ENCODE measurements at places on chromosomes 1 and 21.

- no peak for DNase-seq
Measured at GRCh38 chr1:207993477-207994445, 82.8 kb upstream of the CD34 start.

DNA sequence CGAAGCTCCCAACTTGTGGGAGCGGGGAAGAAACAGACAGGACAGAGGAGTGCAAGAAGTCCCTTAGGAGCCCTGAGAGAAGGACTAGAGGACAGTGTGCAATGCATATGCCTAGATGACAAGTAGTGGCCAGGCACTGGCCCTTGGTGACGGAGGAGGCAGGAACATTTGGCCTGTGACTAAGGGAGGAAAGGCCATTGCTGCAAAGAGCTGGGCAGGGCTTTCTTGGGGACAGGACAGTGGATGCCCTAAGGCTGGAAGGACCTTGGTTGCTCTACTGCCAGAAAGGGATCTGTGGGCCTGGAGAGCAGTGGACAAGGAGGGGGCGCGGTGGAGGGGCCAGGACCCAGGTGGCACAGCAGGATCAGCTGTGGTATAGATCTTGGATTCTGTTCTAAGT is 481.3 kb downstream of the CAMTA1 start:
- no peak for DNase-seq

GRCh38 chr1:190169311-190170067 is 308.2 kb downstream of the BRINP3 start:
- DNase-seq, result no peak

- DNase-seq, result no peak
Measured at GRCh38 chr21:33444499-33444898, 35.3 kb downstream of the TMEM50B start.

DNA sequence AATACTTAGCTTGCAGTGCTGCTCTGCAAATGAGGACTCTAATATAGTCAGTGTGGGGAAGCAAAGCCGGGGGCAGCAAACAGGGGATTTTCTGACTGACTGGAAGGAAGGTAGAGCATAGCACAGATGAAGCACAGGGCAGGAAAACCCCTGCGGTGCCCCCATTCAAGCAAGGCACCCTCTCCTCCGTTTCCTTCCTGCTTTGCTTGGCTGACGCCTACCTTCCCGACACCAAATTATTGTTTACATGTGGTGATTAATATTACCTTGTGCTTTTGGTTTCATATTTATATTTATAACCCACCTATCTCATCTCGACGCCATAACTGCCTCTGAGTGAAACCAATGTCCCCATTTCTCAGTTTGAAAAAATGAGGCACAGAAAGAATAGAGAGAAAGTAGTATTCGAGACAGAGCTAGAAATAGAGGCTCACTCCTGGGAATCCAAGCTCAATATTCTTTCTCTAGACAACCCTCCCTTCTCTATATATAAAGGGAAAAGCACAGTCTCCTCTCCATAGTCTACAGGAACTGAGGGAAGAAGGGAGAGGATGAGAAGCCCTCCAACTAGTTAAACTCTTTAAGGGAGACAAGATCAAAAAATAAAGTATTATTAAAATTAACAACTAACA is 41.3 kb downstream of the PIK3C2B start:
- DNase-seq, result no peak

- DNase-seq, result no peak
Measured at GRCh38 chr1:198169672-198170071, 12.9 kb downstream of the NEK7 start.

DNA sequence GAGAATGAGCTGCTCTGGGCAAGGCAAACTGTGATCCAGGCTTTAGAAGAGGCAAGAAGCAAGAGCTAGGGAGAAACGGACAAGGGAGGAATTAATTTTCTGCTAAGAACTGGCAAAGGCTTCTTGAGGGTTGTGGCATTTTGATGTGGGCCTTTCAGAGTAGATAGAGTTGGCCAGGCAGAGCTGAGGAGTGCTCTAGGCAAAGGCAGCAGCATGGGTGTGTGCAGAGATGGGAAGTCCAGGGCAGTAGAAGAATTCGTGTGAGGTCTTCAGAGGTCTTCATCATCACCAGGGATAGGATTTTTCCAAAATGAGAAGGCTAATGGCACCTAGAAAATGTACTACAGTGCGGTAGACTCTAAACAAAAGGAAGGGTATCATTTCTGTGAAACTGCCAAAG is 237.8 kb downstream of the LTN1 start:
- DNase-seq, result no peak

DNA sequence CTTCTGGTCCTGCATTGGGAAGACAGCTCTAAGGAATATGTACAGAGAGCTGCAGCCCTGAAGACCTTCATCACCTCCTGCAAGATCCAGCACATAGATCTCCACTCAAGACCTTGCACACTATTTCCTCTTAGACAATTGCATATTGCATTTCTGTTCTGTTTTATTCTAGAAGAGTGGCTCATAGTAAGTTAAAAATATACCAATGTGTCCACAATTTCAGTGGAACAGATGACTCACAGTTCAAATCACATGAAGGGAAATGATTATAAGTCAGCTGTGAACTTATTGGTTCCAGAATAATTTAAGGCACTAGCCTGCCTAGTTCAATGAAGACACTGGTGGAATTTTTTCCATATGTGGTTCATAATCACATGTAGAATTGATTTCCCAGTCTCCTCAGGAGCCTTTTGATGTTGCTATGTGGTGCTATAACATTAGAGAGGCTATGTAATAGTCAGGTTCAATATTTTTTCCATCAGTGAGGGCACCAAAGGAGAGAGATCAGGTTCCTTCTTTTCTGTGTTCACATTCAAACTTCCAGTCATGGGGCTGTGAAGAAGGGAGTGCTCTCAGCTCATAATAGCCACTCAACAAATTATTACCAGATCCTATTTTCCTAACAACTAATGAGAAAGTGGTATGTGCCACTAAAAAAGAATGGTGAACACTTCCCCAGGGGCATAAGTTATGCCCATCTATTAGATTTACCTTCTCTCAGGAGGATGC is 9.8 kb upstream of the AK5 start:
- no peak for DNase-seq

GRCh38 chr1:190832511-190832910 is 354.8 kb upstream of the BRINP3 start:
- no peak for DNase-seq

- no peak for DNase-seq
Measured at GRCh38 chr1:163291461-163291860, 30.3 kb upstream of the NUF2 start.

DNA sequence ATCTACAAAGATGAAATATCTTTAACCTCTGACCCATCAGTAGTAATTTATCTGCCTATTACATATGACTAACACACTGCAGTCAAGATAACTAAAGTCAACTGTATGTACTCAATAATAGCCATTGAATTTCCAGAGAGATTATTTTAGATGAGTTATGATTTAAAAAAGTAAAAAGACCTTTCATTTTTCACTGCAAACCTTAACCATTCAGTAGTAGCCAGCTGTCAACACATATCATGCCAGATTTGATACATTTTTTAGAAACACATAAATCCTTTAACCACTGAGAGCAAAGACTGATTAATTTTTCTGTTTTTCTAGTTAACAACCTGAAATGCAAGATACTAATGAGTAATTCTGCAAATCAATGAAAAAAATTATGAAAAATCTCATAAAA is 31.0 kb downstream of the PALMD start:
- DNase-seq, result no peak

DNA sequence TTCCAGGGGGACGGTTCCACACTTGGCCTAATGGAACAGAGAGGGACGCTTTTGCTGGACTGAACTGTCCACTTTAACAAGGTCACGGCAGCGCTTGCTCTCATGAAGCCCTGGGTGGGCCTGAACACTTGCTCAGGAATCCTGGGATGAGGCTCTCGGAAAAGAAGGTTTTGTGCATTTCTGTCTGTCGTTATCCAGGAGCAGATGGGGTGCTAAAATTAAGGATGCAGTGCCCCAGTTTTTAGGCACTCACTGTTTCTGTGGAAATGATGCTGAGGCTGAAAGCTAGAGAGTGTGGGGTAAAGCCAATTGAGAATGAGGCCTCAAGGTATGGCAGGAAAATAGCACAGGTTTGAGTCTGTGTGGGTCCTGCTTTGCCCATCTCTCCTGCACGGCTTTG is 111.0 kb downstream of the DAB1 start:
- no peak for DNase-seq

DNA sequence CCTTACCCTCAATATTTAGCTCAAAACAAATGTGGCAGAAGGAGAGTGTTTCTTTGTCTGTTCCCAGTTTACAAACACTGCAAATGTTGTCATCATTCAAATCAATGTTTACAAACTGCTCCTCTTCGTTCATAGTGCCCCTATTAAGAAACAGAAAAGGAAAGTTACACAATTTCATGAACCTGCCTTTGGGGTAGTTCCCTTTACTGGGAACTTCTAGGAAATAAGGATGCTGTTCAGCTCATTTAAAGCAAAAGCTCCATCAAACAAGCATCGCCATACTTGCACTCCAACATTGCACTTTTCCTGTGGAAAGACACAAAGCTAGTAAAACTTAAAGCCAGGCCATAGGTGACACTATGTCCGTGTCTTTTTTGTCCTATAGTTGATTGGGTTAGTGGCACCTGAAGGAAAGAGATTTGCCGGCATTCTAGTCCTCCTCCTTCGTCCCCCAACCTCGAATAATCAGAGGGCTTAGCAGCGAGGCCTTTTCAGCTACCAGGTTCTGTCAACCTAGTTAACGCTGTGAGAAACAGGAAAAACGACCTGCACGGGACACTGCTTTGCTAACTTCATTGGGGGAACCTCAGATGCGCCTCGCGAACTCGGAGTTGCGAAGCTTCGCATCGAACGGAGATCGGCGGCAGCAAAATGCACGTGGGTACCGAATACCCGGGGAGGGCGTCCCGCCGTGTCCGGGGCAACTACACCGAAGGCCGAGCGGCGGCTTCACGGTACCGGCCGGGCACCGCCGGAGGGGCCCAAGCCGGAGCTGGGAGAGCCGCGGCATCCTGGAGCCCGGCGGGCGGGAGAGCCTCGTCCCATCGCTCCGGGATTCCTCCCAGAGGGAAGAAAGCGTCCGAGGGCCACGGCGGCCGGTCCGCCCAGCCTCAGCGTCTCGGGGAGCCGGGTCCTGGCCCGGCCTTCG is 706 bp downstream of the C21orf91 start:
- no peak for DNase-seq

GRCh38 chr1:228723921-228724320 is 11.4 kb upstream of the RHOU start:
- DNase-seq, result no peak

- DNase-seq, result no peak
Measured at GRCh38 chr1:157412308-157412707, 140.0 kb downstream of the FCRL5 start.

DNA sequence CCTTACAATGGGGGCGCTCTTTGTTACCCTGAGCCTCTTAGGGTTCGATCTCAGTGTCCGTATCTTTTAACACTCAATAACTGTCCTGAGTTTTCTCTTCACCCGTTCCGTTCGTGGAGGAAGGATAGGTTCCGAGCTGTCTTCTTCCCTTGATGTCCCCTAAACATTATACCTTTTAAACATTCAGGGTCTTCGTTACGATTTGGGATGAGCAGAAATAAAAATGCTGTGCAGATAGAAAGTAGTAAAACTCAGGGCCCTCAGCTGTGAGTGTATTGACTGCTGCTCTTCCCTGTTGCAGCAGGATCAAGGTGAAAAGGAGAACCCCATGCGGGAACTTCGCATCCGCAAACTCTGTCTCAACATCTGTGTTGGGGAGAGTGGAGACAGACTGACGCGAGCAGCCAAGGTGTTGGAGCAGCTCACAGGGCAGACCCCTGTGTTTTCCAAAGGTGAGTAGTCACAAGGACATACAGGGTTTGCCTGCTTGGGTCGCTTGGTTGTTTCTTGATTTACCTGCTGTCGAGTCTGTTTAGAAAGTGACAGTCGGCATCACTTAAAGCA is 784 bp downstream of the RPL11 start:
- DNase-seq, result no peak

- no peak for DNase-seq
Measured at GRCh38 chr1:229411434-229412055, 22.3 kb downstream of the ACTA1 start.

DNA sequence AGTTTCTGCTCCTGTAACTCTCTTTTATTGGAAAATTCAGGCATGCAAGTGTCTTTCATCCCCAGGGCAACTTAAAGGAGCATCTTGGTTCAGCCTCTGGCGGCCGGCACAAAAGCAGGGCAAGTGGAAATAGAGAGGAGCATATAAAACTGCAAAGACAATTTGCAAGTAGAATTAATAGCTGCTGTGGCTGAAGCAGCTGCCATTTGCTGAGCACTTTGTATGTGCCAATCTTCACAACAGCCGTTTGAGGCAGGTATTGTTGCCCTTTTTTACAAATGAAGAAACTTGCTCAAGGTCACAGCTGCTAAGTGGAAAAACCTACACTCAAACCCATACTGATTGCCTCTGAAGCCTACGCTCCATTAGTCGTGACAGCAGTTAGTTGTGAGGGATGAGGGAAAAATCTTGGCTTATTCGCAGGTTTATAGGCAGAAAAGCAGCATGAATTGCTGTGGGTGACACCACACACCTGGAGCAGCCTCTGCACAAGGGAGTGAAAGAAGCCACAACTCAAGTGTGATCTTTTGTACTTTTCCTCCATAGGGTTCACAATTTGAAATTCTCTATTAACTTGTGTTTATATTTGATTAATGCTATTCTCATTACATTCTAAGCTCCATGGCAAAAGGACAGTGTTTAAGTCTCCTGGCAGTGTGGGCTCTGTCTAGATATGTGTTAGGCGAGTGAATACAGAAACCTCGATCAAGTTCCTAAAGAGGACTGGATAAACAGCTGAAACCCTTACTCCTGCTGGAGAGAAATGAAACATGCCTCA is 99.0 kb upstream of the BEND5 start:
- no peak for DNase-seq

DNA sequence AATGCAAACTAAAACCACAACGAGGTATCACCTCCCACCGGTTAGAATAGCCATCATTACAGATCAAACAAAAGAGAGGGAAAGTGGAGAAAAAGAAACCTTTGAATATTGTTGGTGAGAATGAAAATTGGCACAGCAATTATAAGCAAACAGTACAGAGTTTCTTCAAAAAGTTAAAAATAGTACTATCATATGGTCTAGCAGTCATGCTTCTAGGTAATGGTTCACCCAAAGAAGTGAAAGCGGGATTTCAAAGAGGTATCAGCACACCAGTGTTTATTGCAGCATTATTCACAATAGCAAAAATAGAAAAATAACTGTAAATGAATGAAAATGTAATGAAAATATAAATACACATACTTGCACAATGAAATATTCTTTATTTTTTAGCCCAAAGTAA is 8.2 kb downstream of the OR2T10 start:
- no peak for DNase-seq

- DNase-seq, result no peak
Measured at GRCh38 chr1:230705289-230706019, 8.5 kb downstream of the AGT start.

GRCh38 chr1:218493986-218494385 is 148.8 kb downstream of the TGFB2 start:
- no peak for DNase-seq

DNA sequence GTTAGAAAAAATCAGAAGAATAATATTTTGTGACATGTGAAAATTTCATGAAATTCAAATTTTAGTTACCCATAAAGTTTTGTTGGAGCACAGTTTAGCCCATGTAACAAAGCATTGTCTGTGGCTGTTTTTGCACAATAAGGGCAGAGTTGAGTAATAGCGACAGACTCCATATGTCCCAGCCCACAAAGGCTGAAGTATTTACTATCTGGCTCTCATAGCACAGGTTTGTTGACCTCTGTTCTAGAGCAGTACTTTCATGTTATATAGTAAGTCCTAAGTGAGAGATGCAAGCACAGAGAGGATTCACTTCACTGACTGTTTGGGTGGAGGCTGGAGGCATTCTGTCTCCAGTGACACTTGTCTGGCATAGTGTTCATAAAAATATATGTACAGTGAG is 6.8 kb downstream of the LAMC1 start:
- no peak for DNase-seq

- DNase-seq, result no peak
Measured at GRCh38 chr1:46412893-46413595, 18.9 kb downstream of the FAAH start.

Measured in cortex of kidney (tissue), 1 donor.